ENCODE measurements at places on chromosomes 4 and X. TPM values are rescaled to one million over a fixed set of nuclear protein-coding genes. Genes with fewer than 3 reads are reported as not detected.

Gene ARHGEF38
- not detected for total RNA-seq

Gene ADH1C
- total RNA-seq: not detected

Gene ZBED1
- 50.4 TPM for total RNA-seq

Gene EDA
- total RNA-seq: 1.1 TPM

Gene UGT2A2
- 0.05 TPM for total RNA-seq

Gene CNGA1
- not detected for total RNA-seq

Gene SRPX2
- total RNA-seq: 35.0 TPM

Gene CT45A2
- total RNA-seq: not detected

Gene IDH3G
- total RNA-seq: 50.8 TPM

Gene CSN1S1
- total RNA-seq: not detected

Gene PHEX
- 0.40 TPM for total RNA-seq

Gene MGAT4D
- not detected for total RNA-seq

Gene ATP8A1
- total RNA-seq: 4.0 TPM

Gene DCAF12L2
- not detected for total RNA-seq

Gene CACNA1F
- not detected for total RNA-seq

Gene SPATA4
- total RNA-seq: not detected

Gene PIN4
- 12.2 TPM for total RNA-seq

Gene TIGD2
- total RNA-seq: 2.8 TPM

Gene GLOD5
- total RNA-seq: not detected

Gene F8A2
- total RNA-seq: not detected

Gene RPS6KA6
- 0.15 TPM for total RNA-seq

Gene IL1RAPL1
- 0.59 TPM for total RNA-seq

Gene TMSB15A
- 8.9 TPM for total RNA-seq

Gene NHS
- under 0.01 TPM for total RNA-seq

Gene STARD8
- 16.6 TPM for total RNA-seq

Gene S100G
- total RNA-seq: not detected

Gene SLC26A1
- 0.33 TPM for total RNA-seq

Gene SASH3
- not detected for total RNA-seq

Gene CSAG1
- total RNA-seq: not detected

Gene RGN
- total RNA-seq: 0.20 TPM
